ENCODE measurements at places on chromosomes 1 and 21.

- DNase-seq = no peak
Measured at GRCh38 chr1:94590203-94591137, 48.9 kb upstream of the F3 start.

DNA sequence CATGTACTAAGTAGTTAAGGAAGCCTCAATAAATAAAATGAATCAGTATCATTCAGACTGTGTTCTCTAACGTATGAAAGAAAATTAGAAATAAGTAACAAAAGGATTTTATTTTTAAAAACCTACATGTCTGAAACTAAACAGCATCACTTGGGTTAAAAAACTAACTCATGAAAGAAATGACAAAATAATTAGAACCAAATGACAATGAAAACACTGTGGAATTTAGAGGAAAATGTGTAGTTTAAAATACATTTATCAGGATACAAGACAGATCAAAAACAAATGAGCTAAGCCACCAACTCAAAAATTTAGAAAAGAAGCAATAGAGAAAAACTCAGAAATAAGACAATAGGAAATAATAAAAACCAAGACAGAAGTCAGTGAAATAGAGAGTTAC is 108.7 kb downstream of the TENT5C start:
- no peak for DNase-seq

GRCh38 chr1:19400192-19400611 is 85.1 kb downstream of the CAPZB start:
- no peak for DNase-seq

- no peak for DNase-seq
Measured at GRCh38 chr1:186615332-186615731, 64.9 kb downstream of the PTGS2 start.

- no peak for DNase-seq
Measured at GRCh38 chr1:18997508-18997907, 41.0 kb upstream of the IFFO2 start.

DNA sequence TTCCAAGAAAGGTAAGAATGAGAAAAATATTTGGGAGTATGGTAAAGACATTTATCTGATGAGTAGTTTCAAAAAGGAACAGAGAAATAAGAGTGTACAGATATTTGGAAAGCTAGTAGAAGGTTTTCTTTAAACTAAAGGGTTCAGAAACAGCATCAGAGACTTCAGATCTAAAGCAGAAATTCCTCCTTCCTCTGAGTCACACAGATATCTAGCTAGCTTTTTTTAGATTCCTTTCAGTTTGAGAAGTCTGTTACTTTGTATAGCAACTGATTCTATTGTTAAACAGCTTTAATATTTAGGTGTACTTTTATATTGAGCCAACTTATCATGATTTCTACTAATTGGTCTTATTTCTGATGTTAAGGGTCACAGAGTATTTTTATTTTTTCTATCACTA is 4.7 kb downstream of the AMY2B start:
- DNase-seq = no peak

DNA sequence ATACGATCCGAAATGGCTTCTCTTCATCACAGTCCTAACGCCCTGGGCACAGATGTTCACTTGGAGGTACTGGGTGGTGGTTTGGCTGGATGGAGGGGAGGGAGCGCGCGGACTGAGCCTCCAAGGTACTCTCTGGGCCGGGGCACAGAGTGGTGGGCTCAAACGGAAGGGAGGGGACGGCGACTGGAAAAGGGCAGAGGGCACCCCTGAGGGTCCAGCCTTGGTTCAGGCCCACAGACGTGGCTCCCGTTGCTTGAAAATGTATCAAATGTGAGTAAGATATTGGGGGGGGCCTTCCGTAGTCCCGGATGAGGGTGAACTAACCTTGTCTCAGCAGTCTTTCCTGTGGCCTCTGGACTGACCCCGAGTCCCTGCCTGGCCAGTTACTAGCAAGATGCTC is 463 bp downstream of the IL12RB2 start:
- DNase-seq = no peak

- DNase-seq = no peak
Measured at GRCh38 chr1:29746076-29746665, 509.8 kb downstream of the PTPRU start.

- DNase-seq = no peak
Measured at GRCh38 chr1:114144016-114144415, 9.7 kb downstream of the SYT6 start.

DNA sequence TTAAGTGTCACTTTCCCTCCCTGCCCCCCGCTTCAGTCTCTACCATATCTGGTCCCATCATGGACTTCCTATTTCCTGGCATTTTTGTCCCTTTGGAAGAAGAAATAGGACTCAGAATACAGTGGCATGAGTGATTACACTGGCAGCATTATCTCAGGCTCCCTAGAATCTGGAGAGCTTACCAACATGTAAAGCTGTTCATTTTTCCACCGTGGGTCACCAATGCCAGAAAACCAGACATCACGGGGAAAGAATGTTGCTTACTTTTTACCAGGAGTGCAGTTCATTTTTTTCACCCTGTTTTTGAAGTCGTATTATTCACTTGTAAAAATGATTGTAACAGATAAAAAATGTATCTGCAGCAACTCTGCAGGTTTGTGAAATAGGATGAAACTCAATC is 44.8 kb downstream of the BACH1 start:
- DNase-seq = no peak

All from stimulated activated CD8-positive, alpha-beta memory T cell treated with anti-CD3 and anti-CD28 coated beads, Interleukin-7, amount 100 ng/mL, for 1 hour (primary cell).